ENCODE measurements at places on chromosomes 3 and 15.

DNA sequence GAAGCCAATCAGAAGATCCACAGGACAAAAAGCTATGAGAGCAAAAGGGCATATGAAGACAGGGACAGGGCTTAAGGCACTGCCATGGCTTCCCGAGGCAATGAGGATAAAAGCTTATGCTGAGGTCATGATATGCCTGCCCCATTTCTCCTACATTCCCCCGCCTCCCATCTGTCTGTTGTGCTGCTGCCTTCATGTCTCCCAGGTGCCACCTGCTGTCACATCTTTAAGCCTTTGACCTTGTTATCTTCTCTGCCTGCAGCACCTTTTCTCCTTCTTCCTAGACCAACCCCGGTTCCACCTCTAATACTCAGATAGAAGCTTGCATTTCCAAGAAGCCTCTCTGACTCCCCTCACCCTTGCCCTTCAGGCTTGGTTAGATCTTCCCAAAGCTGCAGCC is 213.8 kb downstream of the ARRDC4 start:
- DNase-seq, result no peak

DNA sequence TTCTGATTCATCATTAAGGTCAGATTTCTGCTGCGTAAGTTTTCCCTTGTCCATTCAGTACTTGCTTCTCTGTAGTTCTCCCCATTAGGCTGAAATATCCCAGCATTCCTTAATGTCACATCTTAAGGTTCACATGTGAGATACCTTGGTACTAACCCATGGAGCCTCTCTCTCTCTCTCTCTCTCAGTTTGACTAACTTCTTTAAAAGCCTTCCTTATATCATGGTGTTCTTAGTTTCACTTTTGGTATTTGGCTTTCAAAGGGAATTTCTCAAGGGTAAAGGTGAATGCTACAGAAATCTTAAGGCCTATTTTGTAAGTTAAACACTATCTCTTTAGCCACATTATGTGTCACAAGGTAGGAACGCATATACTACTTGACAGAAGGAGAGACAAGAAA is 427.3 kb upstream of the ZNF717 start:
- DNase-seq, result no peak

- no peak for DNase-seq
Measured at GRCh38 chr3:179702271-179702947, 49.6 kb downstream of the USP13 start.

DNA sequence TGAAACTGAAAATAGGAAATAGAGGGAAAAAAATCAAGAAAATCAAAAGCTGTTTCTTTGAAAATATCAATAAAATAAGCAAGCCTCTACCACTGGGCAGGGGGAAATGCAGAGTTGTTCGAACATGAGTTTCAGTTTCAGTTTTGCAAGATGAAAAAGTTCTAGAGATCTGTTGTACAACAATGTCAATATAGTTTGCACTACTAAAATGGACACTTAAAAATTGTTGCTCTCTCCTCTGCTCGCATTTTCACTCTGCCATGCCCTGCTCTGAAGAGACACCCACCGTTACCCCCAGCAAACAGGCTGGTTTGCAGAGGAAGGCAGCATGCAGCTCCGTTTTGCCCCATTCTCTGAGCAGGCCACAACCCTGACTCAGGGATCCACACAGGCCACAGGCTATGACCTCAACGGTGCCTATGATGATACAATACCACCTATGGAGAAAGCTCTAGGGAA is 64.5 kb downstream of the ZNF148 start:
- no peak for DNase-seq

GRCh38 chr15:60057554-60057953 is 53.4 kb downstream of the FOXB1 start:
- DNase-seq, result no peak

GRCh38 chr3:136146981-136147729 is 49.0 kb downstream of the MSL2 start:
- DNase-seq, result no peak

- no peak for DNase-seq
Measured at GRCh38 chr15:59186501-59186900, 20.1 kb upstream of the LDHAL6B start.

GRCh38 chr15:48361685-48362084 is 30.5 kb downstream of the DUT start:
- no peak for DNase-seq

DNA sequence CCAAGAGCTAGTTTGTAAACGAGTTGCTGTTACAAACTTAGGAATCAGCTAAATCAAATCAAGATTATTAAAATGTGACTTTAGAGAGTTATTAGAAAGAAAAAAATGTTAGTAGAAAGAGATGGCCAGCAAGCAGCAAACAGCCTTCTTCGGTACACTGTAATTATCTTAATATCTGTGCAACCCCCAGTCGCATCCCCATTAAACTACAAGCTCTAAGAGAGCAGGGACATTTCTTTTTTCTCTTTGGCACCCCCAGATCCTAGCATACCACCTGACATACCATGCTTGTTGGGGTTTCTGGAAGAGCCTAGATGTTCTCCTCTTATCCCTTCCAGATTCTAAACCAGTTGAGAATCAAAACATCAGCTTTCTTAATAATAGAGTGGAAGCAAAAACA is 45.1 kb upstream of the LIPC start:
- DNase-seq, result no peak

DNA sequence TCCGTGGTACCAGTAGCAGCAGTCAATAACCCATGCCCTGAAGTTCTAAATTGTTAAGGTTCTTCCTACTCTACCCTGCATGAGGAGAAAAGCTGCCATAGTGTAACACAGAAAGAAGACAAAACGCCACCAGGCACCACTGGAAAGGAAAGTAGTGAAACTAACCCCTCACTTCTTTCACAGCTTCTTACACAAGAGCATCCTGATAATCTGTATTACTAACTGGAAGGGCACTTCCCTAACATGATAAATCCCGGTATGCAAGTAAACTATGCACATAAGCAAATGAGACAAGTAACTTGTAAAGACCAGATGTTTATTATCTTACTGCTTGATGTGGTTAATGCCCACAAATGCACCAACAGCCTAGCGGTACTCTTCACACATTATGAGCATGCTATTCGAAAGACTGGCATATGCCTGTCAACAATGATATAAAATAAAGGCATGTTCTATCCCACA is 141.3 kb downstream of the ADAM10 start:
- no peak for DNase-seq

Data from left renal cortex interstitium (tissue), 4 donors.